ENCODE measurements at places on chromosomes 5 and 9. TPM values are rescaled to one million over a fixed set of nuclear protein-coding genes. Genes with fewer than 3 reads are reported as not detected.

Gene PITX1
- 0.51 TPM for total RNA-seq

Gene PRDM9
- not detected for total RNA-seq

Gene ZNF883
- total RNA-seq: not detected

Gene OLFML2A
- total RNA-seq: not detected

Gene GPR151
- not detected for total RNA-seq

All from T-helper 1 cell treated with Interleukin-12 subunit alpha and Interleukin-12 subunit beta and Interleukin-4 antibody, amounts not matched to agents 30 ng/mL and 1 ng/mL, for 36 hours (primary cell).